ENCODE measurements at places on chromosomes 7 and 10.
A peak's percentile ranks its signal among the peaks of the same experiment; 100 is the strongest.

GRCh38 chr10:90849956-90850749 is 7.7 kb downstream of the HTR7 start:
- no peak for DNase-seq

- DNase-seq, result no peak
Observed at GRCh38 chr7:101896941-101897340, 79.5 kb downstream of the CUX1 start.

DNA sequence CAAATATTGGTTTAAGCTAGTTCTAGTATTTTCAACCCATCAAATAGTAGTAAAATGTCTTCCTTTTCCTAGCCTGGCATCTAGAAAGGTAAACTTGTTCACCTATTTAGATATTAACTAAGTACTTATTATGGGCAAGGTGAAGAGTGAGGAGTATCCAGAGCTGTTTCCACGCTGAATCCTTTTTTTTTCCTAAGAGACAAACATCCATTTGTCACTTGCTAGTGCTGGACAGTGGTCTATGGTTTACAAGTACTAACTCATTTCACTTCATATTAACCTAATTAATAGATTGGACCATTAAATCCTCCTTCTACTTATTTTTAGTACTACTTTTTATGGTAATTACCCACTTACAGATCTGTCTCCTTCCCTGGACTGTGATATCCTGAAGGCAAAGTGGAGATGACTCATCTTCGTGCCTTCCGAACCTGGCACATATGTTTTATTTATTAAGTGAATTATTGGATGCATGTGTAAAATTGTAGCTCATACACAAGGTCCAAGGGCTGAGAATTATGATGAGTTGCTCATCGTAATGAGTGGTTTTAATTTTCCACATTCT is 159.6 kb upstream of the IGFBP3 start:
- DNase-seq, result no peak

- no peak for DNase-seq
Observed at GRCh38 chr10:13773496-13774170, 186.9 kb downstream of the PRPF18 start.

GRCh38 chr7:85025312-85025756 is 161.5 kb downstream of the SEMA3D start:
- DNase-seq, result no peak

- peak; percentile 22 for DNase-seq
Observed at GRCh38 chr10:31759124-31759798, 169.4 kb downstream of the ARHGAP12 start.

- no peak for DNase-seq
Observed at GRCh38 chr7:24820730-24821044, 63.4 kb upstream of the GSDME start.

GRCh38 chr10:71581376-71581775 is 138.2 kb downstream of the C10orf105 start:
- DNase-seq, result no peak

DNA sequence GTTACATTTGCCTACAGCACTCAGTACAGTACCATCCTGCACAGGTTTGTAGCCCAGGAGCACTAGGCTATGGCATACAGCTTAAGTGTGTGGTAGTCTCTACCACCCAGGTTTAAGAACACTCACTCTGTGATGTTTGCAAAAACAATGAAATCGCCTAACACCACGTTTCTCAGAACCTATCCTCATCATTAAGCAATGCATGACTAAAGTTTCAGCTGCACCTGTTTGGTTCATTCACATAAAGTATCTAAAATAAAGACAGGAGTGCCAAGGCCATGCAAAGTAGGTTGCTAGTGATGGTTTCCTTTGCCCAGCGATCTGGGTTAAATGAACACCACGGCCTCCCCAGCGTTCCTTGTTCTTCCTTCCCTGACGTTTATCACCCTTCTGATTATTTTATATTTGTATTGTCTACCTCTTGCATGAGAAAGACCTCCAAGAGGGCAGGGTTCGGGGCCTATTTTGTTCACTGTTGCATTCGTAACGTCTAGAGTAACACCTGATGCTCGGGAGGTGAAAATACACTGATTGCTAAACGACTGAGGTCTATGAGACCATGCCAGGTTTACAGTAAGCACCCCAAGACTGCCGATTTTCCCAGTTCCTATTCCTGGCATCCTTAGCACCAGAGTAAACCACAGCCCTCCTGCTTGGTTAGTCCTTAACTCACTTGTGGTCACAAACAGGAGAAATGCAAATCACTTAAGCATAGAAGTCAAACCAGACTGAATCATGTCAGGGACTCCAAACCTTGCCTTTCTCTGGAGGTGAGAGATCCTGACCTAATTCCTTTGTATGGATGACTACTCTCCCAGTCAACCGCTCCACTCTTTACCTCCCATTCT is 204.1 kb upstream of the NFE2L3 start:
- no peak for DNase-seq

DNA sequence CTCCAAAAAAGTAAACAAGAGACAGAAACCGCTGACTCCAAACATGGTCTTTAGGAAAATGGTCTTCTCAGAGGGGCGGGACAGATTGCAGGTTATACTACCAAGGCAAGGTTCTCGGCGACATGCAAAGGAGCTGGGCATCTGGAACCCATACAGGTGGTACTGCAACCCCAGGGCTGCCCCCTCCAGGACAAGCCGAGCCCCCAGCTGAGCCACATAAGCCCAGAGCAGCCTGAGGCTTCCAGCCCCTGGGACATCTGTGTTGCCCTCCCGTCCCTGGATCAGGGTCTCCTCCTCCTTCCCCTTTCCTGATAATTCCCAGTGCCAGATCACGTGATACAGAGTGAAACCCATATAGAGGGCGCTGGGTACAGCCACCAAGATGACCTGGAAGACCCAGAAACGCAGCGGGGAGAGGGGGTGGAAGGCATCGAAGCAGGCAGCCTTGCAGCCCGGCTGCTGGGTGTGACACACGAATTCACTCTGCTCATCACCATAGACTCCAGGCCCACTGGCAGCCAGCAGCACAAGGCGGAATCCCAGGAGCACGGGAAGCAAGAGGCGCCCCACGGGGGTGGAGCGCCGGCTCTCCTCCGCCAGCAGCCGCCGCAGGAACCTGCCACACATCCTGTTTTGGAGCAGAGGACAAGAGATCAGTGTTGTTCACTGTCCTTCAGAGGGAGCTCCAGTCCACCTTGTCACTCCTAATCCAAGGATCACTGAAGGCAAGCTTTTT is at the start of gene GJC3:
Gene GJC3, minus strand, starts transcription at position 627 of the 736 bp plus-strand sequence. Its CDS starts 0 bp downstream, at position 627.
- DNase-seq, result no peak

DNA sequence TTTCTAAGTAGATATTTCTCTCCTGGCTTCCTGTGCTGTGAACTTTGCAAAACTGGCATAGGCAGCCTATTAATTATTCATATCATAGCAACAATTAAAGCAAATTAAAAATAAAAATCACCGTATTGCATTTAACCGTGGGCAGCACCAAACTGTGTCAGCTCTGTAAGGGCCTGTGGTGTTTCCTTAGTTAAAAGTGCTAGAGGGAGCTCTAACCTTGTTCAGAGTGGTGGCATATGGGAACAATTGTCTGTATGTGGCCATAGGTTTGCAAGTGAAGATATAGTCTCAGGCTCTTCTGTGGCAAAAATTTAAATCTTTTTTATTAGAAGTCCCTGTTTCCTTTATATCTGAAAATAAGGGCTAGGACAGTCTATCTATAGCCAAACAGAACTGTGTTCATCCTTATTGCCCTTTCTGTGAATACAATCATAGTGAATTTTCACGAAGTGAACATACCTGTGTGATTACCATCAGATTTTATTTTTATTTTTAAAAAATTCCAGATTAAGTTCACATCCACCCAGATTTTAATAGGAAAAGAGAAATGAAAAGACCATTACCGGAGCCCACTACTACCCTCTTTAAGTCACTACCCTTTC is 92.6 kb downstream of the POLL start:
- DNase-seq, result no peak

GRCh38 chr7:1758028-1758858 is 88.2 kb downstream of the ELFN1 start:
- DNase-seq, result no peak
